ENCODE measurements at places on chromosomes 5 and 9.

DNA sequence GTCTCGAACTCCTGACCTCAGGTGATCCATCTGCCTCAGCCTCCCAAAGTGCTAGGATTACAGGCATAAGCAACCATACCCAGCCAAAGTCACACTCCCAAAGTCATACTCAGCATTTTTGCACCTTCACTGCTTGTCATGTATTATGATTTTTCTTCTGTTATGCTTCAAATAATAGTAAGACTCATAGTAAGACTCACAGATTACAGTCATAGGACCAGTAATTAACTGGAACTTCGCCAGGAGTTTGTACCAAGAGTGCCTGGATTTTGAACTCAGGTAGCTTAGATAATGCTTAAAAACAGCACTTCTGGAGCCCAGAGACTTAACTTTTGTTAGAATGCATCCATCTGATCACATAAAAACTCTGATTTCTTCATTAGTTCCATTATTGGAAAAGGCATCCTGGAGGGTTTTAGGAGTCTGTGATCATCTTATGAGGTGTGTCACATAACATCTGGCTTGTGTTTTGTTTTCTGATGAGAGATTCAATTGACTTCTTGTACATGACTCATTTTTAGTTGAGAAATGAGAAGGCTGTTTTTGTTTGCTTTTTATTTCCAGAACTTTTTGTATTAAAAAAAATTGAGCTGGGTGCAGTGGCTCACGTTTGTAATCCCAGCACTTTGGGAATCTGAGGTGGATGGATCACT lies 131.5 kb downstream of the ADAMTS19 start:
- DNase-seq = no peak

GRCh38 chr9:88721495-88722279 lies 186.7 kb downstream of the NXNL2 start:
- no peak for DNase-seq

GRCh38 chr9:69696802-69697201 lies 24.6 kb upstream of the APBA1 start:
- no peak for DNase-seq

- DNase-seq = no peak
Measured at GRCh38 chr9:97851446-97851883, 1.6 kb upstream of the FOXE1 start.

GRCh38 chr5:110354311-110354710 lies 372.2 kb downstream of the TMEM232 start:
- no peak for DNase-seq

- DNase-seq = peak; percentile 4
Measured at GRCh38 chr5:113606298-113607134, 93.0 kb downstream of the YTHDC2 start.

GRCh38 chr5:180159756-180160155 lies 49.3 kb downstream of the RASGEF1C start:
- no peak for DNase-seq

- DNase-seq = no peak
Measured at GRCh38 chr9:14478175-14479162, 164.5 kb upstream of the NFIB start.

DNA sequence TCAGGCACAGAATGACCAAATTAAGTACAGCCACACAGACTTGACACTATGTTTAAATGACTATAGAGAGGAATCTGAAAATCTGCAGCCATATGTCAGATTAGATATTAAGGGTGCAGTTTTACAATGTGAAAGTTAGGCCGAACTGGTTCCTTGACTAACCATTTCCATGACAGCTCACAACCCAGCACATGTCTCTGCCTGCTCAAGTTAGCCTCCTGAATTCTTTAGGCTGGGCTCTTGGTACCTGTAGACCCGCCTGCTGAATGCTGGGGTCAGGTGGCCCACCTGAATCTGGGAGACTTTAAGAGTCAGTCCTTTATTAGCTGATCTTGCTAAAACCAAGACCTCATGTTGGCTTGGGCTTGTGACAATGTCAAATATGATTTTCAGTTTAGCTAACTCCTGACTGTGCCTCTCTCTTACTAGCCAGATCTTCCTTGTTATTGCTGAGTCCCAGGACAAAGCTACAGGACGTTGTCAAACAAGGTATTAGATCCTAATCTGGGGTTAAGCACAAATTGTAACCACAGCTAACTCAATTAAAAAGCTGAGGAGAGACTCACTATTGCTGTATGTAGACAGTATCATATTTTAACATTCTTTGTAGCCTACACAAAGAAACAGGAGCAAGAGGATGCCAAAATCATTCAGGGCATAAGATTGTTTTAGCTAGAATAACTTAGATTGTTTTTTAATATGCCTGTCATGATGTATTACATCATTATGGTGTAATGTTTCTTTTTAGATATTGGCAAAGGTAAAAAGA lies 490.9 kb downstream of the SEMA5A start:
- no peak for DNase-seq

DNA sequence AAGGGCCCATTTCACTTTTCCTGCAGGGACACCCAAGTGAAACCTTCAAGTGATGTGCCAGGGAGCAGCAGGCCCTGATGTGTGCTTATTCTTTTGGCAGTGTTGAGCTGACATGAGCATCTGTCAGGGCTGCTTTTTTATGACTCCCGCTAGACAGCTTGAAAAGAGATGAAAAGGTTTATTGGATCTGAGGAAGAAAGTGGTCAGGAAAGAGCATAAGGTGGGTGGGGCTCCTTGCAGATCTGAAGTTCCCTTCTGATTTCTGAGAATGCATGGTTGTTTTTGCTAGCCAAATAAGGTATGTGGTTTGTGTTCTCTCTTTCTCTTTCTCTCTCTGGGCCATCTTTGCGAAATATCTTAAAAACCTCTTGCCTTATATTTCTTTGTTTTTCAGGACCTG lies 316.1 kb downstream of the DMRT2 start:
- no peak for DNase-seq

DNA sequence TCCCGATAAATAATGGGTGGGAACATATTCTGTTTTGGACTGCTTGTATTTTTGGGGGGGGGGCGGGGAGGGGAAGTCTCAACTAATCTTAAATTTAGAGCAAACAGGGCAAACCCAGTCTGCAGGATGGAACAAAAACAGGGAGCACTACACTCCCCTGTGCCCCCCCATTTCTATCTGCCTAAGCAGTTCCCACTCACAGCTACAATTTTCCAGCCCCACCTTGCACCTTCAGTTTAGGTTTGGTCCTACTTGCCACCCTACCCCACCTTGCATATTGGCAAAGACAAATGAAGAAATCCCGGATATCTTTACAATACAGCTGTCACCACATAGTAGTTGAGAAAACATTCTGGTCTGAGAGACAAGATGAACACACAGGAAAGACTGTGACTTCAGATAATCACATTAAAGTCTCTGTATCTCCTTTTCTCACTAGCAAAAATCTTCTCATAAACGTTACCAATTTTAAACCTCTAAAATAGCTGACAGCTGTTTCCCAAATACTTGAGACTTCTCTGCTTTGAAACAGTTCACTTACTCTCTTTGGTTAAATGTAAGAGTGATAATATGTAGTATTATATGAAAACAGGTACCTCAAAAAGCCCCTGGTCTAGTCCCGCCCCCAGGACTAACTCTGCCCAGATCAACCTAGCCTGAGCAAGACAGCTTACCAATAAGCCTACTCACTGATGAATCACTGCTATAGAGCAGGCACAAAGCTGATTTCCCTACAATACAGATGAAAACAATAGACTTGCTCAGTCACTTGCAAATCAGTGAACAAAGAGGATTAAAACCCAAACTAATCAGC lies 5.2 kb upstream of the RAPGEF6 start:
- DNase-seq = peak; percentile 11

DNA sequence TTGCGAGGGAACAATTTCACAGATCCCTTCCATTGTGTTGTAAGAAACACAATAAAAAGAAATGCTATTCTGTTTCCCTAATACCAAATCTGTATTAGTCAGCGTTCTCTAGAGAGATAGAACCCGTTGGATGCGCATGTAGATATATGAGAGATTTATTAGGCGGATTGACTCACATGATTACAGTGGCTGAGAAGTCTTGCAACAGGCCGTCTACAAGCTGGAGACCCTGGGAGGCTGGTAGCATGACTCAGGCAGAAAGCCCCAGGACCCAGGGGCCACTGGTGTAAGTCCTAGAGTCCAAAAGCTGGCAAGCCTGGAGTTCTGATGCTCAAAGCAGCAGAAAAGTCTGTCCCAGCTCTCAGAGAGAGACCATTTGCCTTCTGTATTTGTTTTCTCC lies 18.4 kb upstream of the IL17B start:
- DNase-seq = no peak

GRCh38 chr5:76582230-76583162 lies 40.7 kb downstream of the F2RL2 start:
- DNase-seq = no peak

- no peak for DNase-seq
Measured at GRCh38 chr9:69023650-69024049, 9.7 kb upstream of the PRKACG start.

GRCh38 chr9:16023446-16023845 lies 470.6 kb downstream of the CCDC171 start:
- DNase-seq = no peak

- DNase-seq = no peak
Measured at GRCh38 chr9:8946461-8946860, 1146.9 kb upstream of the DMAC1 start.

- DNase-seq = no peak
Measured at GRCh38 chr5:104903941-104904340, 1341.4 kb upstream of the NUDT12 start.

DNA sequence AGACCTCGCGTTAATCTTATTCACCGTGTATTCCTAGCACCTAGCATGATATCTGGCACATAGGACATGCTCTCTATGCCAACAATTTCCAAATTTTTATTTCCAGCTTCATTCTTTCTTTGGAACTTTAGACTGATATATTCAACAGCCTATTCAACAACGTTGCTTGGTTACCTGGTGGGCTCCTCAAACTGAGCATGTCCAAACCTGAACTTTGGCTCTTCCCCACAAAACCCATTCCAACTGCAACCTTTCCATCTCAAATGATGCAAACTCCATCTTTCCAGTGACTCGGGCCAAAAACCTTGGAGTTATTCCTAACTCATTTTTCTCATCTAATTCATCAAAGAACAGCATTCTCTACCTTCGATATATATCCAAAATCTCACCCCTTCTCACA lies 525.2 kb downstream of the AGTPBP1 start:
- DNase-seq = no peak

DNA sequence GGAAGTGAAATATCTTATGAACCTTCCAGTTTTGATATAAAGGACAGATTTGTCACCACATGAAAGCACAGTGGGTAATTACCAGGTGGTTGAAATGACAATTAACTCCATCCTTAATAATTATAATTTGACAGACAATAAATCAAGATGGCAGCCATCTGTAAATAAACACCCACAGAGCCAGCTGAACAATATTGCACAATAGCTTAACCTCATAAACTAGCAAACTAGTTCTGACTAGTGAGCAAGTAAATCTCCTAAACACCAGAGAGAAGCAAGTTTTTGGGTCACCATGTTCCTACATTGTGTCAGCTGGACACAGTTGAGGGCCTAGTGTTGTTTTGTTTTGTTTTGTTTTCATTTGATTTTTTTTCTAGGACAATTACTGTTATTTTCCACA lies 577.4 kb downstream of the ACTL7B start:
- DNase-seq = no peak

- no peak for DNase-seq
Measured at GRCh38 chr9:90546200-90546599, 96.4 kb downstream of the DIRAS2 start.

DNA sequence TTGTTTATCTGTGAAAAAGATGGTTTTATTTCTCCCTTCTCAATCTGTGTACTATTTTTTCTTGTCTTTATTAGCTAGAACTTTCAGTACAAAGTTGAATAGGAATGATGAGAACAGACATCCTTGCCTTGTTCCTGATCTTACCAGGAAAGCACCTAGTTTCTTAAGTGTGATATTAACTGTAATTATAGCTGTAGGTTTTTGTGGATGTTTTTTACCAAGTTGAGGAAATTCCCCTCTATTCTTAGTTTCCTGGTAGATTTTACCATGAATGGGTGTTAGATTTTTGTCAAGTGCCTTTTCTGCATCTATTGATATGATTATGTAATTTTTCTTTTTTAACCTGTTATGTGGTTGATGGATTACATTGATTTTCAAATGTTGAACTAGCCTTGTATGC lies 68.7 kb downstream of the KCNN2 start:
- DNase-seq = no peak

GRCh38 chr5:143120460-143121134 lies 282.9 kb downstream of the NR3C1 start:
- no peak for DNase-seq

DNA sequence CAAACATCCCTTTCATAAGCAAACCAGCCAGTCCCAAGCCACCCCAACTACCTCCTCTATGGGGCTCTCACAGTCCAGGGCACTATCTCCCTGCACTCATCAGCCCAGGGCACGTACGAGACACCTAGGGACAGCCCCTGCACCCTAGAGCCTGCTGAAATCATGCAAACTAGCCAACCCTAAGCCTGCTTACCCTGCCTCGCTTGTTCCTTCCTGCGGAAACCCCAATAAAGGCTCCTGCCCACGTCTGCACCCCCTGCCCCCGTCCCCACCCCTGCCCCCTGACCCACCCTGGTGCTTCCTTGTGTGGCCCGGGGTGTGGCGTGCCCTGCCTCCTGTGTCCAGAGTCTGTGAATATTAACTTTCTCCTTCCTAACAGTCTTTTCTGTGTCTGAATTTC lies 135.9 kb downstream of the GADD45G start:
- no peak for DNase-seq

DNA sequence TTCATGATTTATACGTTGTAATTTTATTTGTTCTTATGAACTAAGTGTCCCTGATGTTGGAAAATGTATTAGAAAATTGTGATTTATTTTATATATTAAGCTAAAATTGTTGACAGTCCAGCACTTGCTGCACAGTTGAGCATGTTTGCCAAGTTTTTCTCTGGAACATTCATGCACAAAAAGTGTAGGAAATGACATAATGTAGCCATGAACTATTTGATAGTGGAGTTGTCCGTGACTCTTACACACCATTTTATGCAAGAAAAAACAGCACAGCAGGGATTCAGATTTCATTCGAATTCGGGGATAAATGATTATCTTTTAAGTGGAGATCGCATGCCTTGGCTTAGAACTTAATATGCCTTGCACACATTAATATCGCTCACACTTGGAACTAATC lies 708.6 kb upstream of the WWC1 start:
- DNase-seq = no peak

DNA sequence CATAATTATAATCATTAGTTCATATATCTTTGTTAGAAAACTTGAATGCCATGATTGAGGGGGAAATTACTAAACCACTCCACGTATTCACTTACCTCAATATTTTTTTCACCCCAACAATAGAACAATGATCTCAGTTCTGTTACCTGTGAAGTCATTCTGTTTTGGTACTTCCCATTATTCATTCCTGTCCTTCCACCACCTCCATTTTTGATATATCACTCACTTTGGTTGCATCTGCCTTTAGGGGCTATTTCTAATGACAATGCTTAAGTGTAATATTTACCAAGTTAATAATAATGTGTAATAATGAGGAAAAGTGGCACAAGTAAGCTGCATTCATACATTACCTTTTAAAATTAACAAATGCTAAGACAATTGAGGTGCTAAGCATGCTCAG lies 218.4 kb downstream of the SPATA31D1 start:
- no peak for DNase-seq

GRCh38 chr5:103464835-103465484 lies 97.6 kb downstream of the NUDT12 start:
- no peak for DNase-seq

GRCh38 chr5:139658928-139659667 lies 10.9 kb downstream of the CXXC5 start:
- no peak for DNase-seq
